ENCODE measurements at places on chromosomes 11 and 22.

GRCh38 chr22:39234867-39235687 lies 9.7 kb downstream of the PDGFB start:
- no peak for DNase-seq

GRCh38 chr11:134022748-134023147 lies 46.1 kb upstream of the JAM3 start:
- no peak for DNase-seq

DNA sequence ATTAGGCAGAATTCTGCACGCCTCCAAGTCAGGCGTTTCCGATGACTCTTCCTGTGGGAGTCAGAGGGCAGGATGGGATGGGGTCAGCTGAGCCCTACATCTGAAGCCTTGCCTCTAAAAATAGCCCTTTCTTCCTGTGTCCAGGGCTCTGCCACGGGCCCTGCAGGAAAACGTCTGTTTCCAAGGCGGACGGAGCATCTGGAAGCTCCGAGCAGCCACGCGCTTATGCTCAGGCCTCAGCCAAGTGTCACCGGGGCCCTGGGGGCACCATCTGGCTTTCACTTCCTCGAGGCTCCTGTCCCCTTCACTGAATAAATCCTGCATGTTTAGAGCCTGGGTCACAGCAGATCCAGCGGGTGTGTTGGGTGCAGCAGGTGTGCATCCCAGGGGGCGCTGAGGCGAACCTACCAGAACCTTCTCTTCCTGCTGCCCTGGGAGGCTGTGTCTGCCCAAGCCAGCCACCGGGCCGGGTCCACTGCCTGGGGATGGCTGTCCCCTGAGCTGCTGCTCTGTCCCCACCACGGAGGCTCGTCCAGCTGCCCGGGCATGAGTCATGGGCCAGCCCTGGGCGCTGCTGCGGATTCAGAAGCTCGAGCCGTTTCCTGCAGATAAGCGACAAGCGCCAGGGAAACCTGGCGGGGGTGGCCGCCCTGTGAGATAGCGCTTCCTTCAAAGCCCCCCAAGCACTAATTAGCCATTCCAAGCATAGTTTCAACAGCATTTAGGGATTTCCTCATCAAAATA lies 32.0 kb upstream of the LINC01488 start:
- DNase-seq = no peak

DNA sequence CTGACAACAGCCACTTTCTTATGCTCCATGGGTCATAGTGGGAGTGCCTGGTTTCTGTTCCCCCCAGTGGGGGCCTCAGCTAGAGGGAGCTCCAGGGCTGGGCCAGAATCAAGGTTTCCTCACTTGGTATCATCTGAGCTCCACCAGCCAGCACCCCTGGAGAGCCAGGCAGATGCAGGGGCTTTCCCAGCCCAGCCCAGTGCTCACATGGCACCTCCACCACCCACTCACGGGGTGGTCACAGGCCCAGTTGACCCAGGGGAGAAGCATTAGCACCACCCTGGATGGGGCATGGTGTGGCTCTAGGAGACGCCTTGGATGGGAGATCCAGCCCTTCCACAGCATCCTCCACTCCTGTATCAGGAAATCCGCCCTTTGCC lies 24.1 kb upstream of the WNT7B start:
- no peak for DNase-seq

- DNase-seq = no peak
Observed at GRCh38 chr22:25497181-25497641, 67.3 kb upstream of the GRK3 start.

DNA sequence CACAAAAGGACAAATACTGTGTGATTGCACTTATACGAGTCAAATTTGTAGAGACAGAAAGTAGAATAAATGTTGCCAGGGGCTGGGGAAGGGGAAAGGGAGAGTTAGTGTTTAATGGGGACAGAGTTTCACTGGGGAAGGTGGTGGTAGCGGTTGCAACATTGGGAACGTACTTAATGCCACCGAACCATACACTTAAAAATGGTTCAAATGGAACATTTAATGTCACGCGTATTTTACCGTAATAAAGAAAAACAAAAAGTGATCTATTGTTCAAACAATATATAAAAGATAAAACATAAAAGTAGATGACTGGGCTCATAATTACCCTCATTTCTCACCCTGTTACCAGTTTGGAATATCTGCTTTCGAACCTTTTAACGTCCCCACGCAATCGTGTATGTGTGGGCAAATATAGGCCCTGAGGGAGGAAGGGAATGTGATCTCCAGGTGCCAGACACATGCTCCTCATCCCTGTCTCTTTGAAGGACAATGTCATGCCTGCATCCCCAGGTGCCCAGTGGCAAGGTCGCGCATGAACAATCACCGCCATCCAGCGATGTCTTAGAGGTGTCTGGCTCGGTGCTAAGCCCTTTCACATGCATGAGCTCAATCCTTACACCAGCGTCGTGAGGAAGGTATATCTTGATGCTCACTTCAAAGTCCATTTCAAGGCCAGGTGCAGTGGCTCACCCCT lies 35.3 kb downstream of the LIF start:
- DNase-seq = no peak

- DNase-seq = no peak
Observed at GRCh38 chr22:35328472-35328885, 28.8 kb downstream of the TOM1 start.

- DNase-seq = no peak
Observed at GRCh38 chr22:29331213-29331612, 15.7 kb upstream of the RASL10A start.

GRCh38 chr11:120117991-120118390 lies 19.9 kb downstream of the TRIM29 start:
- DNase-seq = no peak

DNA sequence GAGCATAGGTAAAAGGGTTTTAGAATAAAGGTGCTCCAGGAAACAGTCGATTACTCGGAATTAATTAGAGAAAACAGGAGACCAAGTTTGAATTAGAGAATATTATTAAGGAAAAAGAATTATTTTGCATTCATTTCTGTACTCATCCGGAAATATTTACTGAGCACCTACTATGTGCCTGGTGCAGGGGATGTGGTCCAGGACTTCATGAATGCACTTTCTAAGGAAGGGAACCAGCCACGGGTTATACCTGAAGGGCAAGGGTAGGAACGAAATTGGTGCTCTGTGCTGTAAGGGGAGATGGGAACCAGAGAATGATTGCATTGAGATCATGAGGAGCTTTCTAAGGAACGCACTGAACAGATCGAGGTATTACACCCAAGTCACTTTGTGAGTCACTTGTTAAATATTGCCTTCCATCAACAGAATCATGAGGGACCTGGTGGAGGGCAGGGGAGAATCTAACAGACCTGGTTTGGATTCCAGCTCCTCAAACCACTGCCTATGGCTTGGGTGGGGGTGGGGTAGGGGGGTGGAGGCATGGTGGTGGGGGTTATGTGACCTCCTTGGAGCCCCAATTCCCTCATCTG lies 40.9 kb downstream of the C11orf96 start:
- DNase-seq = no peak

- DNase-seq = no peak
Observed at GRCh38 chr11:79374727-79375126, 66.1 kb downstream of the TENM4 start.

DNA sequence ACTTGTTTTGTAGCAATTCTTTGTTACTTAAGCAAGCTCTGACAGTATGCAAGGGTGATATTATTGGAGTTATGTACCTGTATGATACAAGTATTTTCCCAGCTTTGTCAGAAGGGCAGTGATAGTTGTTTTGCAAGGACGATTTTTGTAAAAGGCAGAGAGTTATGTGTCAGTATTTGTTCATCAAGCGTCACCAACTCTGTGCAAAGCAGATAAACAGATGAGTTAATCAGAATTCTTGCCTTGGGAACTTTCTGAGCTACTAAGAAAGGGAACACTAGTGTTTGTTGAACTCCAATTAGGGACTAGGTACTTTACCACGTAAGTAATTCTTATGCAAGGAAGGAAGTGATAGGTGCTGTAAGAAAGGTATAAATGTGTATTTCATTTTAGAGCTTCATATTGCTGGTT lies 1.4 kb downstream of the USP47 start:
- DNase-seq = peak; percentile 71

DNA sequence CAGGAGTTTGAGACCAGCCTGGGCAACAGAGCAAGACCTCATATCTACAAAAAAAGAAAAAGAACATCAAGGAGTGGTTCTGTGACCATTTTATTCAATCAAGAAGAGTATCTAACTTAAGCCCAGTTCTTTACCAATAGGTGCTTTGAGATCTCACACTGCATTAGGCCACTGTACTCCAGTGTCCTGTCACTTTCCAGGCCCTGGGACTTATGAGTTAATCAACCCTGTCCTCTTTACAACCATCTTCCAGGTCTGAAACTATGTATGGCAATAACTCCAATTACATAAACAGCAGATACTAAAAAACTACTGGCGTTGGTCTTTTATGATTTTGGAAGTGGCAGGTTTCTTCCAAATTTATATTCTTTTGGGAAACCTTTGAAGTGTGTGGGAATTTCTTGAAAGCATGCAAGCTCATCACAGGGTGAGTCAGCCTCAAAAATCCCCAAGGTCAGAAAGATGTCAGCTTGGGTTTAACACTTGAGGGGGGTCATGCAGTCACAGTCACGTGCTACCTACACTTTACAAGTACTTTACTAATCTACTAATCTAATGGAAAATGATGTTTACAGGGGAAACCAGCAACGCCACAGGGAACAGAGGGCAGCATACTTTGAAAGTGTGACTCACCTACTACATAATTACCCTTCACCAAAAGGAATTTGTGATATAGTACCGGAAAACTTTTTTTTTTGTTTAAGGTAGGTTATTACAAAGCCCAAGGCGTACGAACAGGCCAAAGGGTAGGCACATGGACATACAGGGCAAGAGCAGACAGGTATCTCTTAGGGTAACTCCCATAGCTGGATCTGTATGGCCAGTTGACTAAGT lies 15.6 kb downstream of the PISD start:
- DNase-seq = no peak

GRCh38 chr22:32618441-32619140 lies 144.0 kb downstream of the FBXO7 start:
- no peak for DNase-seq

DNA sequence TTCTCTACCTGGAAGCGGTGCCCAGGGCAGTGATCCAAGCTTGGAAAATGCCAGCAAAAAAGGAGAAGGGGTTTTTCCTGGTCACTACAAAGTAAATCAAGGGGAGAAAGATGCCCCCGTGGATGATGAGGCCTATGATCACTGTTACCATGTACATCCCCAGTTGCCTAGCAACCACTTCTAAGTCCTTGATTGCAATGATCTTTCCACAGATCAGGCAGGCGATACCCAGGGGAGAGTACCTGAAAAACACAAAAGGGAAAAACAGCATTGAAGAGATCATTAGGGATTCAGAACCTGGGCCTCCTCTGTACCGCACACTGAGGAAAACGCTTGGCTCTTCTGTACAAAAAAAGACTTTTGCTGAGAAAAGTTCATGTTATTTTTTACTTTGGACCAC lies 127.1 kb downstream of the SLC1A2 start:
- no peak for DNase-seq

- no peak for DNase-seq
Observed at GRCh38 chr22:27726686-27727449, 74.7 kb downstream of the MN1 start.

DNA sequence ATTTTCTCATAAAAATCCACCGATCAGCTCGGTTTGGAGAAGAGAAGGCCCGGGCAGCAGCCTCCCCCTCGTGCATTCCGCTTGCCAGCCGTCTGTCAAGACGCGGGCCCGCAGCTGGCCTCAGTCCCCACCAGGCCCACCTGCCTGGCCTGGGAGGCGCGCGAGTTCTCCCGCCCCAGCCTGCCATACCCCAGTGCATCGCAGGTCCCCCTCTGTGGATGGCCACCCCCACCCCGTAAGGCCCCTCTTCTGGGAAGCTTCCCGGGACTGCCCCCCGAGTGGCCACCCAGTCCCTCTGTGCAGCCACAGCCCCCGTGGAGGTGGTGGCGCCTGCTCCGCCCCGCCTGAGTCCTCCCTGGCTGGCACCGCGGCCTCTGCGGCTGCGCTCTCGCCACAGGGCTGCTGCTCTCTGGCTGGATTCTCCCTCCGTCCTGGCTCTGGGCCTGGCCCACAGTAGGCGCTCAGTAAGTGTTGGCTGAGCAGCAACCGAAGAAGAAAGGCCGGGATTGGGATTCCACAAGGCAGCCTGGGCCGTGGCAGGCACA lies 74.0 kb upstream of the TCF20 start:
- DNase-seq = no peak

DNA sequence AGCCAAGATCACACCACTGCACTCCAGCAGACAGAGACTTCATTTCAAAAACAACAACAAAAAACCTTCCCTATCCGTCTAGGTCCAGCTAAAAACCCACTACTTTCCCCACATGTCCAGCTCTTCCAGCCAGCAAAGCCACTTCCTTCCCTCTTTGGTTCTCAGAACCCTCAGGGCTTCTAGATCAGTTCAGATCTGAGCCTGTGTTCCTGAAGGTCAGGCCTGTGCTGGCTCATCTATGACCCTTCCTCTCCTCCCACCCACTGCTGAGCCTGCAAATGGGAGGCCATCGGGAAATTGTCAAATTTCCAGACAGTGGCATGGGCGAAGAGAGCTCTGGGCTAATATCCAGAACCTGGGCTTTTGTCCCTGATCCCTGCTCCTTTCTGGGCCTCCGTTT lies 37.8 kb downstream of the SLCO2B1 start:
- no peak for DNase-seq

GRCh38 chr11:74669211-74670160 lies 61.7 kb downstream of the CHRDL2 start:
- DNase-seq = no peak

DNA sequence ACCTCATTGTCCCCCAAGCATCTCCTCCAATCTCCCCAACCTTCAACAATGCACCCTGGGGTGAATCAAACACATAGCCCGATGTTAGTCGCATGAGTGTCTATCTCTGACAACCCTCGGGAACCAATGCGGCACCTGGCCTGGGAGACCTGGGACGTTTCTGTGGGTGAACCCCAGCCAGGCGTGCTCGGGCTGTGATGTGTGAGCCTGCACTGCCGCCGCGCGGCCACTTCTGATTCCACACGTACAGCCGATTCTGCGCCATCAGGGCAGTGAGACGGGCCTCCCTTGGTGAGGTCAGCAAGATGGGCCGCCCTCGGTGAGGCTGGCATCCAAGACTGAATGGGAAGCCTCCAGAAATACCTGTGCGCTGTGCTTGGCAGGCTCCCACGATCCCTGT lies 5.2 kb upstream of the H19 start:
- no peak for DNase-seq

GRCh38 chr11:34558673-34559072 lies 45.1 kb upstream of the ELF5 start:
- no peak for DNase-seq

- no peak for DNase-seq
Observed at GRCh38 chr11:130868721-130869390, 47.4 kb downstream of the SNX19 start.

DNA sequence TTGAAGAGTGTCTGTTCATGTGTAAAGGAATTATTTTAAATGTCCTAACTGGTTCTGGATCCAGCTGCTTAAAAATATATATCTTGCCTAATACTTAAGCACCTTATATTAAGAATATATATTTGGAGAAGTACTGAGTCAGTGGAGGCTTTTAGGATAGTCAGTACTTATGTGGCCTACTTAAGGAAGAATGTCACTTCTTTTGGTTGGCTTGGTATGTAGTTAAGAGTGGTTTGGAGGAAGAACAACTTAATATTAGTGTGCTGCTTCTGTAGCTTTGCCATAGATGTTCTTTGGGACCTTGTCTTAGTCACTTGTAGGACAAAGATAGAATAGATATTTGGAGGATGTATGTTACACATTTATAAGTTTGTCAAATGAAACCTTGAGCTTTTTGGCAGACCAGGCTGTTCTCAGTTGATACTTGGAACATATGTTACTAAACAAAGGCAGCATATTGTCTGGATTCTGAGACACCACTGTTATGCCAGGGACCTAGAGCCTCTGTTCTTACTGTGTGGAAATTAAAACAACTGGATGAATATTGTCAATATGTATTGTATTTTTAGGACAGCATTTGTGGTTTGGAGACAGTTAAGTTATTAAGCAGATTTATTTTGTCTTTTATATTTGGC lies 4.9 kb downstream of the HIPK3 start:
- no peak for DNase-seq
